ENCODE measurements at places on chromosomes 2 and 18. TPM values are rescaled to one million over a fixed set of nuclear protein-coding genes. Genes with fewer than 3 reads are reported as not detected.

The MZT2A gene
- 120 TPM for total RNA-seq

The CRYGA gene
- total RNA-seq = not detected

The PJVK gene
- total RNA-seq = 1.4 TPM

The STK17B gene
- total RNA-seq = 9.5 TPM

The GALR1 gene
- not detected for total RNA-seq

The IL36G gene
- total RNA-seq = not detected

The PUM2 gene
- total RNA-seq = 41.4 TPM

Measured in A549 treated with AZD2906 at 1 μM for 4 hours (cell line).